ENCODE measurements at places on chromosomes 7 and 10.
A peak's percentile ranks its signal among the peaks of the same experiment; 100 is the strongest.

DNA sequence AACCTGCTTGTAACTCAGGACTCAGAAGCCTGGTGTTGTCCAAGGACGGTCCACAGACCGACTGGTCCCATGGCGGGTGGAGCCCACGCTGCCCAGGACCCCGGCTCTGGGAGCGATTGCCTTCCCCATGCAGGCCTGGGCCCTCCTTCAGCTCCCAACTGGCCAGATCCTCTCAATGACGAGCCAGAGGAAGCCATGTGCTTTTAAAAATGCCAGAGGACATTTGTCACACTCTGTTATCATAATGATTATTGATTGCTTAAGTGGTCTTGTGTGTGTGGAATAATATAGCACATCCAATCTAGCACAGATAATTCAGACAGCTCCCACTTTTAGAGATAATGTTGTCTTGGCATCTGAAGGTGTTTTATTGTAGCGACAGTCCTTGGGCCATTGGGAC lies 22.6 kb upstream of the OGDHL start:
- no peak for DNase-seq

GRCh38 chr7:101226721-101227120 lies 8.8 kb downstream of the ZNHIT1 start:
- no peak for DNase-seq

- peak; percentile 44 for DNase-seq
These were observed 6.1 kb downstream of the NPY start for GRCh38 chr7:24290004-24290641.

DNA sequence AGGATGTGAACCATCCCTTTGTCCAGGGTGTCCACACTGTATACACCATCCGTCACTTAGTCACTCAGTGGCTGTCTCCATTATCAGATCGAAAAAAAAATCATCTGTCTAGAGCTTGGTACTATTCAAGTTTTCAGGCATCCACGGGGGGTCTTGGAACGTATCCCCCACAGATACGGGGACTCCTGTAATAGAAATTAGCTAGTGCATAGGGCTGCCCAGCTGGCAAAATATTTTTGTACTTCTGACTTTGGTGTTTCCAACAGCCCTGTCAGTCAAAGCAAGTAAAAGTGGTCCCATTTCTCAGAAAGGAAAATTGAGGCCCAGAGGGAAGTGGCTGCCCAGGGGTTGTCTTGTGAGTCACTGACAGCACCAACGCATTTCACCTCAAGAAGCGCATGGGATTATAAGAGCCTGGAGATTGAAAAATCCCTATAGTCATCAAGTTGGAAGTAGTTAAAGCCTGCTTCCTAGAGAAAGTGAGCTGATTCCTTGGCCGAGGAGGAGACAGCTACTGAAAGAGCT lies 52.1 kb upstream of the SLC29A3 start:
- no peak for DNase-seq

- no peak for DNase-seq
These were observed 6.2 kb downstream of the GIGYF1 start for GRCh38 chr7:100687751-100688300.

GRCh38 chr7:139673762-139674161 lies 104.0 kb downstream of the HIPK2 start:
- no peak for DNase-seq
